ENCODE measurements at places on chromosomes 12 and 14. TPM values are rescaled to one million over a fixed set of nuclear protein-coding genes. Genes with fewer than 3 reads are reported as not detected.

DNA sequence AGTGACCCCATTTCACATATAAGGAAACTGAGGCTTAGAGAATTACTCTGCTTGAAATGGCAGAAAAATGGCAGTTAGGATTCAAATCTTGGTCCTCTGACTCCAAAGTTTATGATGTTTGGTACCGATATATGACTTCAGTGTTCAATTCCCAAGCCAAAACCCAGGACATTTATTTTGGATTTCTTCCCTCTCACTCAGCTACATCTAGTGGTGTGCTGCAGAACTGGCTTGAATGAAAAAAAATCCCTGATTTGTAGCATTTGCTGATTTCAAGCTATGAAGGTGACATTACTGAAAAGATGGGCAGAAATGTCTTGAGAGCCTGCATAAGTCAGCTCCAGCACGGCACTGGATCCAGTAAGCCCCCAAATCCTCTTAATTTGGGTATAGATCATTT lies 106.4 kb downstream of the EFCAB11 start:
- no peak for DNase-seq

GRCh38 chr12:117662620-117663395 lies 301.4 kb upstream of the NOS1 start:
- DNase-seq: no peak

GRCh38 chr12:101077791-101078528 lies 132.1 kb downstream of the SLC5A8 start:
- DNase-seq: no peak

- no peak for DNase-seq
Measured at GRCh38 chr12:2749580-2749979, 45.2 kb upstream of the FKBP4 start.

The SCN8A gene
- not detected for total RNA-seq

DNA sequence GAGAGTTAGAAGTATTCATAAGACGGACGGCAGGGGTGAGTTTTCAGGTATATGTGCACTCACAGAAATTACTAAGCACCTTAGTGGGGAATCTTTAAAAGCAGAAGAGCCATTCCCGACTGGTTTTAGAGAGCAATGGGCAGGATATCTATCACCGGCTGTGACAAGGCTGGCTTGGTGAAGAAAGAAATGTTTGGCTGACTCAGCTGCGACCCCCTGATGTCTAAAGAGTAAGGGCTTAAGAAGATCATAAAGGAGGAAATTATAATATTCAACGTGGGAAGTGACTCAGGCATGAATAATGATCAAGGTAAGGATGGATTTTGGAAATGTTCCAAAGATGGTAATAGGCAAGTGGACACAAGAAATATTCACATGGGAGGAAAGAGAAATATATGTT lies 407.6 kb downstream of the TMEM132D start:
- no peak for DNase-seq

- DNase-seq: no peak
Measured at GRCh38 chr12:40946612-40947194, 241.4 kb upstream of the PDZRN4 start.

GRCh38 chr14:51419685-51420084 lies 179.6 kb downstream of the TMX1 start:
- no peak for DNase-seq

The WNT5B gene
- 2.3 TPM for total RNA-seq

Measured in thoracic aorta (tissue), 2 donors.